ENCODE measurements at places on chromosomes 2 and 18.

DNA sequence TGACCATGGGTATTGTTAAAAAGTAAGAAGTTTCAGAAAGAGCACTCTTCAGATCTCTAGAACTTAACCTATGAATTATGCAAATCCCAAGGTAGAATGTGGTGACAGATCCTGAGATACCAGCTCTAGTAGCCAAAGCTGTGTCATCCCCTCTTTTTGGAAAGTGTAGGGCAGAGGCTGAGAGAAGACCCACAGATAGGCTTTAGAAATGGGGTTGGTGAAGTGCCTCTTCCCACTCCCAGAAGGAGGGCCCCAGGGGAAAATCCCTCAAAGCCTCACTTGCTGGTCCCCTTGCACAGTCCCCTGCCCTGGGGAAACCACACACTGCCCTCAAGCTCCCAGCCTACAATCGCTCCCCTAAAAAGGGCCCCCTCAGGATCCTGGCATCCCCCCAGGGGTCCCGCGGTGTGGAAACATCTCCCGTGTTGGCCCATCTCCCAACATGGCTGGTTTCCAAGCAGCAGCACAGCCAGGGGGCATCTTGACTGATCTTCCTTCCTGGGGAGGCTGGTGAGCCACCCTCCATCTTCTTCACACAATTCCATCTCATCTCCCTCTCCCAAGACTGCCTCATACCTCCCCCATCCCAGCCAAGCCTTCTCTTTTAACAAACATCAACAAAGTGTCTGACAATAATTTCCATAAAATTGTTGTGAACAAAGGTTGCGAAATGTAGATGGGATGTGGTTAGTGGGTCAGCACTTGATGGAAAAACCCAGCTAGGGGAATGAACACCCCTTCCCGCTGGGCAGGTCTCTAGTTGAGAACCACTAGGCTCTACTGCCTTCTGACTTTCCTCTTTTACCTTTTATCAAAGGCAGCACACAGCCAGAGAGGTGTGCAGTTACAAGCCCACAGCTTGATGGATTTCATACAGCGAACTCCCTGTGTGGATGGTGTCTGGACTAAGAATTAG is 25.1 kb downstream of the MAL start:
- DNase-seq: no peak

- DNase-seq: peak; percentile 68
Observed at GRCh38 chr18:28003451-28003850, 173.5 kb downstream of the CDH2 start.

DNA sequence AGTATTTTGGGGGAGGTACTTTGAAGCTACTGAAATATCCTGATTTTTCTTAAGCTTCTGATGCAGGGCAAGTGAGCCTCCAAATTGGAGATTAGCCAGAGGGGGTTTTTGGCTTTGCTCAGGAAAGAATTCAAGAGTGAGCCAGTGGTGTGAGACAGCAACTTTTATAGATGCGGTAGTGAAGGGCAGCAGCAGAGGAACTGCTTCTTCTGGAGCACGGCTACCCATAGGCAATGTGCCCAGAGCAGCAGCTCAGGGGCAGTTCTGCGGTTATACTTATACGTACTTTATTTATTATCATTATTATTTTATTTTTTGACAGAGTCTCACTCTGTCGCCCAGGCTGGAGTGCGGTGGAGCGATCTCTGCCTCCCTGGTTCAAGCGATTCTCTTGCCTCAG is 19.8 kb upstream of the NT5DC4 start:
- DNase-seq: no peak

DNA sequence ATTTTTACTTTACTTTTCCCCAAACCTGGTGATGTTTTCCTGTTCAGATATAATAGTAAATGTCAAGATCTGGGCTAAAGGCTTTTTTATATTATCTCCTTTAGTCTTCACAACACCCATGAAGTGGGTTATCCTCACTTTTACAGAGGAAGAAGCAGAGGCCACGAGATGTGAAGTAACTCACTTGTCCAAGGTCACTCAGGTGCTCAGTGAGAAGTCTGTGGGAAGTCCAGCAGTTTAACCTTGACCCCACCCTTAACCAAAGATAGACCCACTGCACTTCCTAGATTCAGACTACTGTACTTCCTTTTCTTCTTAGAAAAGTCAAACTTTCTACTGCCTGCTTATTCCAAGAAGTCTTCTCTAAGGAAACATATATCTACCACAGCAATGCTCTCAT is 56.3 kb upstream of the STAT1 start:
- no peak for DNase-seq

- peak; percentile 71 for DNase-seq
Observed at GRCh38 chr2:98507891-98508708, 63.4 kb downstream of the INPP4A start.

DNA sequence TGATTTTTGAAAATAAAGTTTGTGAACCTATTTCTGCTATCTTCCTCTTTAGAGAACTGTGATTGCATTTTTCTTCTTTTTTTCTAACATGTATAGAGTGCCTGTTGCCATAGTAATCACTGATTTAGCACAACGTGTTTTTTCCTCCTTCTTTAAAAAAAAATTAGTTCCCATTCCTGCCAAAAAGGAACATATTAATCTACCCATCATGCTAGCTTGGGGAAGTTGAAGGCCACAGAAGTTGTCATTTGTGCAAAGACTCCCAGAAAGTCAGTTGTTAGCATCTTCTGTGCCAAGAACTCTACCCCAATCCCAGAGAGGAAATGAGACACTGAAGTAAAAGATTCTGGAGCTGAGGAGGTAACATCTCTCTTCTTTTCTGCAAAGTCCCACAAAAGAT is 57.3 kb downstream of the SLC8A1 start:
- DNase-seq: no peak

DNA sequence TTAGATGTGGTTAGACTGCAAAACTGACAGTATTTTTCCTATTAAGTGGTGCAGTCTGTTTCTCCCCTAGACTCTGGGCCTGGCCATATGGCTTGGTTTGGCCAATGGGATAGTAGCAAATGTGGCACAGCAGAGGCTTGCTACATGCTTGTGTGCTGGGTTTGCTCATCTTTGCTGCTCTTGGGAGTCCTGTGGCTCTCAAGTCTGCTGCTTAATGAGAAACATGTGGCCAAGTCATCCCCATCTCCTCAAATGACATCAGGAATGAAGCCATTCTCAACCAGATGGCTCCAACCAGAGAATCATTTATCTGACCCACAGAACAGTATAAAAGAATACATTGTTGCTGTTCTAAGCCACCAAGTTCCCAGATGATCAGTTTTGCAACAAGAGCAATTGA is 57.1 kb upstream of the PAX3 start:
- no peak for DNase-seq

- DNase-seq: peak; percentile 49
Observed at GRCh38 chr2:205633994-205634393, 48.3 kb upstream of the NRP2 start.

DNA sequence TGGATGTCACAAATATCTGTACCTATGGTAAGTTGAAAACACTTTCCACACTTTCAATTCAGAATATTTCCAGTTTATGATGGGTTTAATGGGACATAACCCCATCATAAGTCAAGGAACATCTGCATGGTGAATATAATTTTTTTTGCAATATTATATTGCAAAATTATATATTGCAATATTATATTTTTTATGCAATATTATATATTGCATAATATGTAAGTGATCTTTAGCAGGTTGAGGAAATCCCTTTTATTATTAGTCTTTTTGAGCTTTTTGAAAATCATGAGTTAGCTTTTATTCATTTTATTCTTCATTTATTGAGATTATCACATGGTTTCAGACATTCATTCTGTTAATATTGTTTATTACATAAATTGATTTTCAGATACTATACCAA is 342.2 kb upstream of the GALNT5 start:
- no peak for DNase-seq

DNA sequence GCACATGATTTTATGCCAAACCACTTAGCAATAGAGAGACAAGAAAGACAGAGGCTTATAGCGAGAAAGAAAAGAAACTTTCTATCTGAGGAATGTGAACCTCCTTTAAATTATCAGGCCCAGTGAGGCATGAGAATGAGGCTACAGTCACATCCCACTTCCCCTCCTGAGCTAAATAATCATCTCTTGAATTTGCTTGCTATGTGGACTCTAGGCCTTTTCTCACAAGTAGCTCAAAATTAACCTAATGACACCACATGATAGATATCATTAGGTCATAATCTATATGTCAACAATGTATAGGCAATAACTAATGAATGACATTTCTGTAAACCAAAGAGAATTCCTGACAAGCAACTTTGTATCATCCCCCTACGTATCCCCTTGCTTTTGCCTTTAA is 301.5 kb upstream of the MGAT5 start:
- DNase-seq: no peak

DNA sequence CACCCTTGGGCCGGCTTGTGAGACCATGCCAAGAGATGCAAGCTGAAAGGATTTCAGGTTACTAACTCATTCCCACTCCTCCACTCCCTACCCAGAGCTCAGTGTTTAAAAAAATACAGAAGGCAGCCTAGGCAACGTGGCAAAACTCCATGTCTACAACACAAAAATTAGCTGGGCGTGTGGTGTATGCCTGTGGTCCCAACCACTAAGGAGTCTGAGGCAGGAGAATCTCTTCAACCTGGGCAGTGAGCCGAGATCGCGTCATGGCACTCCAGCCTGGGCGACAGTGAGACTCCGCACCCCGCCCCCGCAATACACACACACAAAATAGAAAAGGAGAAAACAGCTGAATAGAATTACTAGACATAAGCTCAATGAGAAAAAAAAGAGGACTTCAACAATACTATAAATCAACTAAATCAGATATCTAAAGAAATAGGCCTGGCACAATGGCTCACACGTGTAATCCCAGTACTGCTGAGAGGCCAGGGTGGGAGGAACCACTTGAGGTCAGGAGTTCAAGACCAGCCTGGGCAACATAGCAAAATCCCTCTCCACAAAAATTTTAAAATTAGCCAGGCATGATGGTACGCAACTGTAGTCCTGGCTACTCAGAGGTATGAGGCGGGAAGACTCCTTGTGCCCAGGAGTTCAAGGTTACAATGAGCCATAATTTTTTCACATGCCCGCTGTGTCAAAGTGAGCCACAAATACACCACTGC is 10.1 kb downstream of the IWS1 start:
- peak; percentile 87 for DNase-seq

DNA sequence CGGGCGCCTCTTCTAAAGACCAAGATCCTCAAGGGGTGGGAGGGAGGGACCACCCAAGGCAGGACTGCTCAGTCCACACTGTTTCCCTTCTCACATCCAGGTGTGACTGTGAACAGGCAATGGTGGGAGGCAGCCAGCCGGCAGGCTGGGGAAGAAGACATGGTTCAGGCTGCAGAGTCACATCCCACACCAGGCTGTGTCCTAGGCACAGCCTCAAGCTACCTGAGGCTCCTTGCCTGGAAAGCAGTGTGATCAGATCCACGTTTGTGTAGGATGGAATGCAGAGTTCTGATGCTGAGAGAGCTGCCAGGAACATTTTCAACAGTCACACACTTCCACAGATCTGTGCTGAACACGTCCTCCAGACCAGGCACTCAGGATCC is 16.4 kb downstream of the SLC66A2 start:
- DNase-seq: no peak

GRCh38 chr2:110903548-110903947 is 171.2 kb downstream of the ACOXL start:
- no peak for DNase-seq

Measured in fibroblast of pulmonary artery (primary cell).